ENCODE measurements at places on chromosomes 4 and X.

DNA sequence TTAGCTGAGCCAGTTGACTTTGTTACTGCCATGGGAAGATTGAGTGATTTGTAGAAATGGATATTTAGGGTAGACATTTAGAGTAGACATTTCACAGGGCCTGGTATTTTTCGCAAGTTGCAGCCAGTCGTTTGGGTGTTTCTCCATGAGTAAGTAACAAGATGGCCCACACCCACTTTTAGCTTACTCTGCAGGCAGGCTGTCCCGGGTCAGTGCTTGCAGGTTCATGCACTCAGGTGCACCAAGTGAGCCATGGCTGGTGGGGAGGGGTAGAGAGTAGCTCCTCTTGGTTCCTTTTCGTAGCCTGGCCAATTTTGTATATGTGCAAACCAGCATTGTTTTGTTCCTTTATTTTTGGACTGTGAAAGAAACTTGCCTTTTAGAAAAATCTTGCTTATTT is 145.6 kb downstream of the POLA1 start:
- H3K36me3 ChIP-seq: no peaks in the 10 kb centered on the region
- H3K27ac ChIP-seq: no peak overlapping the region
- no peaks in the 10 kb centered on the region for H3K4me1 ChIP-seq
- no peak overlapping the region for H3K4me3 ChIP-seq
- H3K27me3 ChIP-seq: no peaks in the 10 kb centered on the region
- no peak for DNase-seq

DNA sequence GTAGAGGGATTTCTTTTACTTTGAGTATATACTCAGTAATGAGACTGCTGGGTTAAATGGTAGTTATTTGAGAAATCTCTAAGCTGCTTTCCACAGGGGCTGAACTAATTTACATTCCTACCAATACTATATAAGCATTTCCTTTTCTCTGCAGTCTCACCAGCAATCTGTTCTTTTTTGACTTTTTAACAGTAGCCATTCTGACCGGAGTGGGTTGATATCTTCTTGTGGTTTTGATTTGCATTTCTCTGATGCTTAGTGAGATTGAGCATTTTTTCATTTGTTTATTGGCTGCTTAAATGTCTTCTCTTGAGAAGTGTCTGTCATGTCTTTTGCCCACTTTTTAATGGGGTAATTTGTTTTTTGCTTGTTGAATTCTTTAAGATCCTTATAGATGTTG is 43.3 kb downstream of the SPCS3 start:
- H3K27me3 ChIP-seq: no peaks in the 10 kb centered on the region
- H3K27ac ChIP-seq: no peak overlapping the region
- H3K4me3 ChIP-seq: no peak overlapping the region

- DNase-seq: no peak
- H3K4me3 ChIP-seq: no peak overlapping the region
- H3K36me3 ChIP-seq: no peaks in the 10 kb centered on the region
- H3K27ac ChIP-seq: no peak overlapping the region
- H3K4me1 ChIP-seq: no peaks in the 10 kb centered on the region
Measured at GRCh38 chr4:20844311-20844710, 144.1 kb downstream of the PACRGL start.

DNA sequence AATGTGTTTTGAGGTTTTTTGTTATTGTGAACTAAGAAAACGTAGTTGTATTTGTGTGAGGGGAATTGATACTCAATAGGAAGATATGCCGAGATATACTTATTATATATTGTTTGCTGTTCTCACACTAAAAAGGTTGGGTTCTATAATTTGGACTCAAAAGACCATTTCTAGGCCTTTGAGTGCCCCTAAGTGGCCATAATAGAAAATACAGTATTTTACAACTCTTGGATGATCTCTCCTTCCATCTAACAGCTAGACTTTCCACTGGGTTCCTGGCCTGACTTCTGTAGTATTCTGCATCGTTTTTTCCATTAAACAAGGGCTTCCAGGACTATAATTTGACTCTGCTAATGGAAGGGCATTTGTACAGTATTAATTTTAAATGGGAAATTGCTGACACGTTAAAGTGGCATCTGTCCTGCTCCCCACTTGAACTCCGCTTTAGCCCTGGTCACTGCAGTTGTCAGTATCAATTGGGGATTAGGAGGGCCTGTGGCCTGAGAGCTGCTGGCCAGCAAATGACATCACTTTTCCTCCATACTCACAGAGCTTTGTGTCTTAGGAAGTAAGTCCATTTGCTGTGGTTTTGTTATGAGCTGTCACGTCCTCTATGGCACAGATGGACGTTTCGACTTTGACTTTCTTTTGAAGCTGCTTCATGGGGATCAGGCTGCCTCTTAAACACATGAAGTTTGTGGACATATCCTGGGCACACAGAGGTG is 176.9 kb downstream of the SLIT2 start:
- H3K4me3 ChIP-seq: no peak overlapping the region
- no peak for DNase-seq
- H3K27me3 ChIP-seq: no peaks in the 10 kb centered on the region
- H3K36me3 ChIP-seq: no peaks in the 10 kb centered on the region

GRCh38 chr4:24657768-24658617 is 73.6 kb upstream of the DHX15 start:
- H3K27ac ChIP-seq: no peak overlapping the region
- no peak overlapping the region for H3K4me3 ChIP-seq
- no peak for DNase-seq
- H3K36me3 ChIP-seq: no peaks in the 10 kb centered on the region
- H3K27me3 ChIP-seq: no peaks in the 10 kb centered on the region
- no peaks in the 10 kb centered on the region for H3K4me1 ChIP-seq

All from thoracic aorta (tissue), 2 donors.